ENCODE measurements at places on chromosomes 2 and 18. TPM values are rescaled to one million over a fixed set of nuclear protein-coding genes. Genes with fewer than 3 reads are reported as not detected.
A peak's percentile ranks its signal among the peaks of the same experiment; 100 is the strongest.

GRCh38 chr2:27992787-27993401, 102.4 kb downstream of the BABAM2 start:
- DNase-seq, result no peak

DNA sequence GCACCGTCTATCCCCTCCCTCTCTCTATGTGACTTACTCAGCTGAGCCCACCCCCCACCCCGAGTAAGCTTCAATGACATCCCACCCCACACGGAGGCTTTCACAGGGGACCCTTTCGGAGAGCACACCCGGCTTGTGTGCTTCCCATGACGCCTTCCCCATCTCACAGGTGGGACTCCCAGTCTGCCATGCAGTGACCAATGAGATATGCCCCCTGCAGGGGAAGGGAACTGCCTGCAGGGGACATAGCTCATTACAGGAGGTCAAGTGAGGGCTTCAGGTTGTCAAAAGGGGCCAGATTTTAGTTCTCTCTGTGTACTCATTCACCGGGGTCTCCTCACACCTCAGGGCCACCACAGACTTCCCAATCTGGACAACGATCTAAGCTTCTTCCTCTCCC, 112.6 kb downstream of the GAREM1 start:
- DNase-seq, result no peak

Gene RPS27A
- 984 TPM for total RNA-seq

Gene CDCA7
- 0.71 TPM for total RNA-seq

GRCh38 chr2:72892506-72893173, 5.4 kb downstream of the SPR start:
- DNase-seq, result no peak

GRCh38 chr18:23135550-23136325, 453 bp downstream of the CABLES1 start:
- no peak for DNase-seq

Gene TMEM17
- 2.3 TPM for total RNA-seq

DNA sequence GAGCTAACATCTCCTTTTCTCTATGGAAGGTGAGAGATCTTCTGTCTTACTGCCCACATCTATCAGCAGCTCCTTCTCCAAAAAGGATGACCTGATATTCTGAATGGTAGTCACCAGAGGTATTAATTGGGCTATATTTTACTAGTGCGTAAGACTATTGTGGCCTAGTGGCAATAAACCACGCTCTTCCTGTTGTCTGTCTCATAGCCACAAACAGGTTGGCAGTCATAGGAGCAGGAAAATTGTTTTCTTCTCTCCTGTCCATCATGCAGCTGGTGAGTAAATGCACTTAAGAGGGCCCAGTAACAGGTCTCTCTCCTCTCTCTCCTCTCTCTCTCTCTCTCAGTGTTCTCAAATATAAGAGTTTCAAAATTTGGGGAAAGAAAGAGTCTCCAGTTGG, 856.8 kb upstream of the ACVR2A start:
- DNase-seq, result no peak

- peak; percentile 34 for DNase-seq
Measured at GRCh38 chr2:157933160-157933920, 57.2 kb upstream of the ACVR1 start.

DNA sequence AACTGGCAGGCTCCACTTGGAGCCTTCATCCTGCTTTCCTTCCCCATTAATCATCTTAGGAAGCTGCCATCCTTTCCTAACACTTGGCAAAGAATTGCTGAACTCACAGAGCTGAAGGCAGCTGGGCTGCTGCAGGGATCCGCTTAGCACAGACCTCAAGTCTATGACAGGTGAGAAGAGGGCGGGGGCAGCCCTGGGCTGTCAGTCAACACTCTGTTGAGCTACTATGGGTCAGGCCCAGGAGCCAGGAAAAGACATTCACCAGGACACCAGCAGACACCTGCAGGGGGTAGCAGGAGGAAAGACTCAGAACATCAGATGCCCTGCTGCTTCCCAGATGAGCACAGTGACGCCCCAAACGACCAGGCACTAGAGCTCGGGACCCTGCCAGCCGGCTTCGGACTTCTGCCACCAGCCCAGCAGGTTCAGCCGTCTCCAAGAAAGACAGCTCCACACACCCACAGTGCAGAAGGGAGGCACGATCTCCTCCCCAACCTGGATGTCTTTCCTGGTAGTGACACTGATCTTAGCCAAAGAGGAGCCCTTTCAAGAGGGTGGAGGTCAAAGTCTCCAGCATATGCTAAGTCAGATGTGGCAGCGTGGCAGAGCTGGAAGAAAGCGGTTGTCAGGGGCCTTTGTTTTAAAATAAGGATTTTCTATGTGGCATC, 55.2 kb downstream of the SNORC start:
- DNase-seq, result no peak

- DNase-seq, result no peak
Measured at GRCh38 chr2:177147093-177147694, 65.4 kb upstream of the HNRNPA3 start.

All from esophagus muscularis mucosa (tissue), 4 donors.